EH (cell line): ENCODE measurements at places on chromosomes 11 and 22.

DNA sequence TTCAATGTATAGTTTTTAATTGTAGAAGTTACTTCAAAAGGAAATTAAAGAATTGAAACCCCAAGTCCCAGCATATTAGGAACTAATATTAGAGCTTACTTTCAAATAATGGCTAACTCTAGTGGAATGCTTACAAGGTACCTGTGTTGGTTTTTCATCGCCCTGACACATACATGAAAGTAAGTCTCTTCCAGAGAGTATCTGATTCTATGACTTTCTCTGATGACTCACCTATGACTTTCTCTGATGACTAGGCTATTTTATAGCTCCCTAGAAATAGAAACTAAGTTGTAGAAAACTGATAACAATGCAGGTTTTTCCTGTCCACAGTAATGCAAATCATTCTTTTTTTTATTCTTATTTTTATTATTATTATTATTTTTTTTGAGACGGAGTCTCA is 33.6 kb upstream of the MMP7 start:
- peak; percentile 73 for DNase-seq

DNA sequence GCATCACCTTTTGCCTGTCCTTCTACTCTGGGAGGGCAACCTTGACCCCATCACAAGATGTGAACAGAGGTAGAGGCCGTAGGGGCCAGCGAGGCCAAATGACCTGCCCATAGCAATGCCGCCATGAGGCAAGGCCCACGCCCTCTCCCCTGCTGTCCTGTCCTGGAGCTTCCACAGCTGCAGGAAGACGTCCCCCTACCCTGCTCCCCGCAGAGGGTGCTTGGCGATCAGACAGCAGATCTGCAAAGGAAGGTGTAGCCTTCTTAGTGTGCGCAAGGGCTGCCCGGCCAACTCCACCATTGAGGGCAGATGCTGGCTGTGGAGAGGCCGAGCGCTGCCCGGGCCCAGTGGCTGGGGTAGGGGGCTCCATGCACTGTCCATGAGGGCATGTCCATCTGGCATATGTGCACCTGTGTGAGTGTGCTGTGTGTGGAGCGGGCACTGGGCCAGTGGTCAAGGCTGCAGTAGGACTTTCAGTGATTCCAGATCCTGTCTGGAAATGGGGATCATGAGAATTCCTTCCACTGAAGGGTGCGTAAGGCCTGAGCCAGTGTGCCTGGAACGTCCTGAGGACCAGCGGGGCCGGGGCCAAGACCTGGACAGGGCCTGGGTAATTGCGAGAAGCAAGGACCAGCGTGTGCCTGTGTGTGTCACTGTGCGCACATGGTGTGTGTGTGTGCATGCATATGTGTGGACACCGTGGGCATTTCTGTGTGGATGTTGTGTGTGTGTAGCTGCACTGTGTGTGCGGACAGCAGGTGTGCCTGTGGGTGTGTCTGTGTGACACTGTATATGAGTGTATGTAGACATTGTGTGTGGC is 11.0 kb downstream of the TRPM5 start:
- DNase-seq, result no peak

DNA sequence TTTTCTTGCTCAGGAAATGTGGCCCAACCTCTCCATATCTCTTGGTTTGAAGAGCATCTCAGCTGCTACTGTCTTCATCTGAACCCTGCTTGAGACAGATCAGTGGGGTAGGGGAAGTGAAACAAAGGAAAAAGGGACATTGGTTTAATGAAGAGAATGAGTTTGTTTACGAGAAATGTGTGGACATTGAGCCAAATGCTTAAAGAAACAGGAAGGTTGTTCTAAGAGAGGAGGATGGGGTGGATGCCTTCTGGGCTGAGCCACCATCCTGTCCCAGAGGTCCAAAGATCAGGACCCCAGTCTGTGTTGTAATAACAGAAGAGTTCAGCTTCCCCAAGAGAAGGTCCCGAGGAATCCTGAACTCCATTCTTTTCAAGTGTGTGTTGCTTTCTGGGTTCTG is 369.7 kb downstream of the INSC start:
- no peak for DNase-seq

- DNase-seq, result no peak
Observed at GRCh38 chr11:33060271-33060670, 20.9 kb downstream of the TCP11L1 start.

- DNase-seq, result peak; percentile 94
Observed at GRCh38 chr11:62431171-62431901, 12.5 kb downstream of the SCGB1A1 start.
